Epithelial cell of esophagus (primary cell): ENCODE measurements at places on chromosomes 4 and X.
A peak's percentile ranks its signal among the peaks of the same experiment; 100 is the strongest.

GRCh38 chrX:72347366-72347765 lies 41.7 kb upstream of the CITED1 start:
- no peak for DNase-seq

DNA sequence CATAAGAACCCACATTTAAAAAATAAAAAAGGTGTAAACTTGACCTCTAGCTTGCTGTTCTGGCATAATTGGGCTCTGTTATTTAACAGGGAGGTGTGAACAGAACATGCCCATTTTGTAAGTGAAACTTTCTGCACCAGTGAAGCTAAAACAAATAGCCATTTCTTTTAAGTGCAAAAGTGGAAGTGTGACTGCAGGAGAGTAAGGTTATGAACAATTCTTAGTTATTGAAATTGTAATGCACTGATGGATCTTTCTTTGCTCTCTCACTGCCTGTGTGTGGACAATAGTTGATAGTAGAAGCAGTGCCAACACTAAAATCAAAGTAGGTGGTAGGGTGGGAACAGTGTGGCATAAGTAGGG lies 12.6 kb downstream of the P2RY10 start:
- DNase-seq: no peak

- no peak for DNase-seq
Observed at GRCh38 chr4:95472534-95472933, 76.2 kb downstream of the UNC5C start.

DNA sequence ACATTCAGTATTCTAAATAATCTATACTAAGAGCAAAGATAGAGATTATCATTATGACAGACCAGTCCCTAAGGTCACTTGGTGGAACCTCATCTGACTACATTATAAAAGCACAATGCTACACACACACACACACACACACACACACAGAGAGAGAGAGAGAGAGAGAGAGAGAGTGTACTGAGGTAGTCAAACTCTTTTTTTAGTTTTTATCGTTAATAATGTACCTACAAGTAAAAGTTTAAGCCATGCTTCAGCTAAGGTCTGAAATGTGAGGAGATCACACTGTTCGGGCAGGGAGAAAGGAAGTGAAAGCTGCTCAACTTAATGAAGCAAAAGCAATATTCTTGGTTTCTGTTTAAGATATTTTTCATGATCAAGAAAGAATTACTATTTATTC lies 75.8 kb upstream of the CCDC160 start:
- DNase-seq: no peak

GRCh38 chr4:36027203-36027602 lies 217.1 kb downstream of the ARAP2 start:
- no peak for DNase-seq

GRCh38 chrX:40035726-40036125 lies 62.0 kb downstream of the BCOR start:
- no peak for DNase-seq

- no peak for DNase-seq
Observed at GRCh38 chr4:107619066-107619465, 101.0 kb downstream of the PAPSS1 start.

GRCh38 chrX:47807548-47807947 lies 29.2 kb upstream of the ZNF81 start:
- no peak for DNase-seq

- DNase-seq: peak; percentile 11
Observed at GRCh38 chrX:76183289-76184049, 10.6 kb downstream of the PBDC1 start.

- DNase-seq: peak; percentile 51
Observed at GRCh38 chrX:103151799-103152198, 58.9 kb upstream of the NXF3 start.

- no peak for DNase-seq
Observed at GRCh38 chrX:20267931-20268701, 1.4 kb upstream of the RPS6KA3 start.

DNA sequence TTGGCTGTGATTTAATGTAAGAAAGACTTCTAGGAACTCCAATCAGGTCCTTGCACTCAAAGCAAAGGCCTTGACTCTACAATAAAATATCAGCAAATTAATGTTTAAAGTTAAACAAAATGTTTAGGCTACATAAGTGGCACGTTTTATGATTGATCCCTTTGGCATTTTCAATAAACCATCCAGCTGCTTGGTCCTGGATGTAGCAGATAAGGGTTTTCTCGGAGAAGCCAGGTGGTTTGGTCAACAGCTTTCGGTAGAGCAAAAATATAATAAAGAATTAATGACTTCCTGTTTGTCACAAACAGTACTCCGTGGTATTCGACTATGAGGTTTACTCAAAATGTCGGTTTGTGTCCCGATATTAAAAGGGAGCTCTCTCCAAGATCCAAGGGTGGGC lies 95.8 kb downstream of the GEMIN8 start:
- no peak for DNase-seq

- peak; percentile 24 for DNase-seq
Observed at GRCh38 chrX:106952988-106953387, 32.8 kb downstream of the CLDN2 start.

DNA sequence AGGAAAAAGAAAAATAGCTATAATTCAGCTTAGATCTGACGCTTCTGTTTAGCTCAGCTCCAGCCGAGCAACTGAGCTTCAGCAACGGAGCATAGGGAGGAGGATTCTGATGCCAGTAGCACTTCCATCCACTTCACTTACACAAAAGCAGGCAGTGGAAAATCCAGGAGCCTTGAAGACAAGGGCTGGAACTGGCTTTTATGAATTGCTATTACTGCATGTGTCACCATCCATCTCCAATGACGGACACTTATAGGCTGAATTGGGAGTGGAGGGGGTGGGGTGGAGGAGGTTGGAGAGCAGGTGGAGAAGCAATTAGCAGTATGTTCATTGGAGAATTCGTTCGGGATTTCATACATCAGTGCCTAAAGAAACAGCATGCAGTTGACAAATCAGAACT lies 15.6 kb downstream of the ENOX2 start:
- DNase-seq: no peak

GRCh38 chr4:150970685-150971151 lies 44.4 kb downstream of the LRBA start:
- DNase-seq: no peak

DNA sequence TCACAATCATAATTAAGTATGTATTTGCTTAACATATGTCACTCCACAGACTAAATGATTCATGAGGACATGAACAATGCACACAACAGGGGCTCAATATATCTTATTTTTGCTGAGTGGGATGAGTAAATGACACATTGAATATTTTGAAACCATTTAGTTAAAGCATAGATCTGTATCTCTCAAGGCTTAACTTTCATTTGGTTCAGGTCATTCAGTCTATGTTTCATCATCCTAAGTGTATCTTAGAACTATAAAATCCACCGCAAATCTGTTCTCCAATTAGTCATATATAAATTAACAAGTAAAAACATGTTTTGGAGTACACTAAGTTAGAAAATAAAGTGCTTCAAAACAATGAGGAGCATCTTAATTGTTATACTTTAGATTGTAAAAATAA lies 45.8 kb downstream of the AREG start:
- peak; percentile 74 for DNase-seq

GRCh38 chr4:177558995-177559394 lies 116.8 kb upstream of the AGA start:
- no peak for DNase-seq

DNA sequence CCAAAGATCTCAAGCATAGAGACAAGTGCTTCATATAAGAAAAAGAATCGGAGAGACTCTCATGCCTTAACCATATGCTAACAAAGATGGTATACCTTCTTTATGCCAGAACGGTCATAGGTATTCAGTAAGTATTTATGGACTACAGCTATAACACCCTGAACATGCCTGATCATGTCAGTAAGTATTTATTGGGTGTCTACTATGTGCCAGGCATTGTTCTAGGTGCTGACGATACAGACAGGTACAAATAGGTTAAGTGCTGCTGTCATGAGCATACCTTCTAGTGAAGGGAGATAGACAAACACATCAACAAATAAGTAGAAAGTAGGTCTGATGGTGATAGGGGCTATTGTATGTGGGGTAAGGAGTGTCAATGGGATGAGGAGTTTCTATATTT lies 9.5 kb upstream of the MID1 start:
- peak; percentile 57 for DNase-seq

DNA sequence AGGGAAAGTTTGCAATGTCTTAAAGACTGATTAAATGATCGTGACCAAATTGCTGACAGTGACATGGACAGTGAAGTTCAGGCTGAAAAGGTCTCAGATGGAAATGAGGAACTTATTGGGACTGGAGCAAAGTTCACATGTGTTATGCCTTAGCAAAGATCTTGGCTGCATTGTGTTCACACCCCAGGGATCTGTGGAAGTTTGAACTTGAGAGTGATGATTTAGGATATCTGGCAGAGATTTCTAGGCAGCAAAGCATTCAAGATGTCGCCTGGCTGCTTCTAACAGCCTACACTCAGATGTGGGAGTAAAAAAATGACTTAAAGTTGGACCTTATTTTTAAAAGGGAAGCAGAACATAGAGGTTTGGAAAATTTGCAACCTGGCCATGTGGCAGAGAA lies 21.4 kb downstream of the SCARB2 start:
- no peak for DNase-seq

DNA sequence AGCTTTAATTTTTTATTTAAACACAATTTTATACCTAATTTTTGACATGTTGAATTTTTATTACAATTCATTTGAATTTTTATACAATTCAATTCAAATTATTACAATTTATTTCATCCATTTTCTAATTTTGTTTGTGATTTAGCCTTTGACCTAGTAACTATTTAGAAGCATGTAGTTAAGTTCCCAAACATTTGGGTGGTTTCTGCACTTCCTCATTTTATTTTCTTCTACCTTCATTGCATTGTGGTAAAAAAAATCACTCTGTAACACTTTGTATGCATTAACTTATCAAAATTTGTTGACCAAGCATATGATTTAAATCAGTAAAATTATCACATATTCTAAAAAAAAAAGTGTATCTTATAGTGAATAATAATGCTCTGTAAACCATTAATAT lies 928.9 kb downstream of the ARAP2 start:
- no peak for DNase-seq

DNA sequence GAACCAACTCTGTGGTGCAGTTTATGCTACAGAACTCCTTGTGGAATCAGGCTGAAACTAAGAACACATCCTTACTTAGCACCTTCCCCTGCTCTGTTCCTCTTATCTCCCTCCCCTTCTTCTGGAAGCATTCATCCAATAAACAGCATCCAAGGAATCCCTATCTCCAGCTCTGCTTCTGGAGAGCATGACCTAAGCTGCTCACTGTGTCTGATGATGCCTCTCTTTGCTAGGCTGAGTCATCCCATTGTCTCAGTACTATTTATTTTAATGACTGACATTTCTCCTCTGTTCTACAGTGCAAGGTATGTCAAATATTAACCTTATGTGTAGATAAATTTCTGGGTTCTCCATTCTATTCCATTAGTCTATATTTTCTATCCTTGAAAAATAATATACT lies 71.2 kb downstream of the BEND2 start:
- DNase-seq: peak; percentile 6

GRCh38 chrX:8851231-8851886 lies 50.2 kb upstream of the FAM9A start:
- peak; percentile 10 for DNase-seq

GRCh38 chr4:51960486-51960885 lies 59.7 kb downstream of the LRRC66 start:
- peak; percentile 72 for DNase-seq

- no peak for DNase-seq
Observed at GRCh38 chr4:21192367-21192766, 492.1 kb downstream of the PACRGL start.

DNA sequence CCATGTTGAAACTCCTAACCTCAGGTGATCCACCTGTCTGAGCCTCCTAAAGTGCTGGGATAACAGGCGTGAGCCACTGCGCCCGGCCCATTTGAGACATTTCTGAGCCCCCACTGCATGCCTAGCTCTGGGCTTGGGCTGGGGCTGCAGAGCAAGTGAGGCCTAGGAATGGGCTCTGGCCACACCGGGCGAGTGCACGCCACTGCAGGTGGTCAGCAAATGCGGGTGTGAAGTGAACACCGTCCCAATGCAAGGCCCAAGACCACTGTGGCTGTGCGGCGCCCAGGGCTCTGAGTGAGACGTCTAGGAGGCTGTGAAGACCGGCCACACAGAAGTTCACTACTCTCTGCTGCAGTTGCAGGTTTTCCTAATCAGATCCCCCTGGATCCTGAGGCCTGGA lies 9.5 kb downstream of the SH3TC1 start:
- DNase-seq: no peak

DNA sequence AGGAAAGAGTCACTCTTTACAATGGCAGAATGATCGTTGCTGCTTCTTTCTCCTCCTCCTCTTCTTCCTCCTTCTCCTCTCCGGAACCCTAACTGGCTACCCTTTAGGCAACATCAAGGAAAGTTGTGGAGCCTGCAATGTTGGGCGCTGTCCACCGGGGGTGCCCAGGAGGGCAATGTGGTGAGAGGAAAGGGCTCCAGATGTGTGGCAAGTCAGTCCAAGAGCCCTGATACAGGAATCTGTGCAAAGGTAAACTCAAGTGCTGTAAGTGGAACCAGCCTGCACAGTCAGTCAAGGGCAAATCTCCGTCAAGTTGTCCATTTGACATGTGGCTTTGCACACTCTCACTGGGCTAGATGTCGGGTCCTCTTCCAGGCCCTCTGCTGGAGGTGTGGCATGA lies 2.8 kb downstream of the RTL5 start:
- no peak for DNase-seq

DNA sequence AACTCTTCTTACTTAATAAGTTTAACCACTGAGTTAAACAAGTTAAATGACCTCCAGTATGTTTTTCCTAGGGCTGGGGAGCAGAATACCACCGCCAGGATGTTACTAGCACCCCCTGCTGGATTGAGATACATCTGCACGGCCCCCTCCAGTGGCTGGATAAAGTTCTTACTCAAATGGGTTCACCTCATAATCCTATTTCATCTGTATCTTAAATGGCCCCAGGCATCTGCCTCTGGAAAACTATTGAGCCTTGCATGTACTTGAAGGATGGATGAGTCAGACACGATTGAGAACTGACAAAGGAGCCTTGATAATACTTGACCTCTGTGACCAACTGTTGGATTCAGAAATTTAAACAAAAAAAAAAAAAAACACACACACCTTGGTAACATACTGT lies 61.5 kb upstream of the MMAA start:
- peak; percentile 78 for DNase-seq

DNA sequence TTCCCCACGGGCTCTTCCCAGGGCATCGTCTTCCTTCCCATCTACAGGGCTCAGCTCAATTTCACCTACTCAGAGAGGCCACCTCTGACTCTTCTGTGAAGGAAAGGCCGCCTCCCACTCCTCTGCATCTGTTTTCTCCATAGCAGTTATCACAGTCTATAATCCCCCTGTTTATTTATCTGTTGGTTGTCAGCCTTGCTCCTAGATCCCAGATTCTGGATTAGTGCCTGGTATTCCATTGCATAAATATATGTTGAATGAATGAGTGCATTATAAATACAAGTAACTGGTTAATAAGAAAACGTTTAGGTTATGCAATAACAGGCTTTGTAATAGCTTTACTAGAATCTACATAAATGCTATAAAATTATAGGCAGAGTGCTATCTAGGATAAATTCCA lies 52.9 kb downstream of the NSG1 start:
- DNase-seq: no peak
